NB4 (cell line): ENCODE measurements at places on chromosomes 12 and 14.

DNA sequence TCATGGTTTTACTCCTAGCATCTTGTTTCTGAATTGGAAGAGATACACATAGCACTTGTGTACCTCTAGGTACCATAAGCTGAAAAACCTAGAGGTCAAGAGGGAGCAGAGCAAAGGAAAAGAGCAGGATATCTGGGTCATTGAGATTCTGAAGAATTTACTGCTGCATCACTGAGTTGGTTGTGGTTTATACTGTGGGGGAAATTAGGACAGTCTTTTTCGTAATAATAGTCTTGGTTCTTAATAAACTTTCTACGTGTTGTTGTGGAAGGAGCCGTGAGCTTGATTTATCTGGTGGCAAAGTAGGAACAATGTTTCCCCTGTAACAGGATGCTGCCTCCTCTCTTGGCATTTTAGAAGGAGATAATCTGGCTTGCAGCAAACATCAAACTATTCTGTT, 80.2 kb downstream of the SLC4A8 start:
- no peak for DNase-seq

DNA sequence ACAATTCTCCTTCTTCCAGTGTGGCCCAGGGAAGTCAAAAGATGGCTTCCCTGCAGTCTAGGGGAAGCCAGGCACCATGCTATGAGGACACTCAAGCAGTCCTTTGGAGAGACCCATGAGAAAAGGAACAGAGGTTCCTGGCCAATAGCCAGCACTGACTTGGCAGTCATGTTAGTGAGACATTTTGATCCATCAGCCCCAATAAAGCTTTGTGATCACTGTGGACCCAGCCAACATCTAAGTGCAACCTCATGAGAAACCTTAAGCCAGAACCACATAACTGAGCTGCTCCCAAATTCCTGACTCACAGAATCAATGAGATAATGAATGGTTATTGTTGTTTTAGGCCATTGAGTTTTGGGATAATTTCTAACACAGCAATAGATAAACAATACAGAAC, 51.0 kb upstream of the NAP1L1 start:
- no peak for DNase-seq

GRCh38 chr12:5376591-5377207, 55.2 kb upstream of the NTF3 start:
- DNase-seq = no peak

- peak; percentile 73 for DNase-seq
Measured at GRCh38 chr14:85934123-85934885, 404.4 kb downstream of the FLRT2 start.

DNA sequence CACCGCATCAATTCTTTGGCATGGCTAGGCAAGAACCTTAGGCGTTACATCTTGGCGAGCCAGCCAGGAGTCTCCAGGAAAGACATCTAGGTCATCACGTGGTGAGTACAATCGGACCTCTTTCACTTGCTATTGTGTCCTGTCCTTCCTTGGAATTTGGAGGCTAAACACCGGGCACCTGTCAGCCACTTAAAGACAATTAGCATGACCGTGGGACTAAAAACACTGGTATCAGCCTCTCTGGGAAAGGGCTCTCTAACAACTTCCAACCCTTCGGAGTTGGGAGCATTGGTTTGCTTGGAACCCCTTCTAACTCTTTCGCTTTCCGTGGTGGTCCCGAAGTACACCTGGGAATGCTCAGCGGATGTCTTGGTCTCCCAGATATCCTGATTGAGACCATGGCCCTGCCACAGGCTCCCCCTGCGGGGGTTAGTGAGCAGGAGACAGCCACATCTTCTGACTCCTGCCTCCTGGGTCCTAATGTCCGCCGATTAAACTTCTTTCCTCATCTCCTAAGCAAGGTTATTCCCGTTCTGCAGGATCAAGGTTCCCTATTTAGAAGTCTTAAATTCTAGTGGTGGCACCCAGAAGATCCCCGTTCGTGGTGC, 971.7 kb downstream of the FSCB start:
- no peak for DNase-seq

- no peak for DNase-seq
Measured at GRCh38 chr12:99529966-99530365, 117.6 kb upstream of the GARIN6 start.
